ENCODE measurements at places on chromosomes 16 and 17.

DNA sequence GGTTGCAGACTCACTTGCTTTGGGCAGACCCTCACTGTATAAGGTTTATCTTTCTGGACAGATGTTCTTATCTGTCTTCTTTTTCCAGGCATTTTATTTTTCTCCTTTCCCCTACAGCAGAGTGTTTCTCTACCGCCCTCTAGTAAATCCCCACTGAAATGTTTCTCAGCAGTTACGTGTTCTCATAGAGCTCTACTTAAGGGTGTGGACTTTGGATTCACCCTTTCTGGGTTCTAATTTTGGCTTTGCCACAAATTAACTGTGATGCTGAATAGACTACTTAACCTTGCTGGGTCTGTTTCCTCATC, 2.0 kb downstream of the ADAT1 start:
- peak; percentile 13 for DNase-seq

- DNase-seq: no peak
Observed at GRCh38 chr17:79983456-79983855, 52.2 kb downstream of the TBC1D16 start.

DNA sequence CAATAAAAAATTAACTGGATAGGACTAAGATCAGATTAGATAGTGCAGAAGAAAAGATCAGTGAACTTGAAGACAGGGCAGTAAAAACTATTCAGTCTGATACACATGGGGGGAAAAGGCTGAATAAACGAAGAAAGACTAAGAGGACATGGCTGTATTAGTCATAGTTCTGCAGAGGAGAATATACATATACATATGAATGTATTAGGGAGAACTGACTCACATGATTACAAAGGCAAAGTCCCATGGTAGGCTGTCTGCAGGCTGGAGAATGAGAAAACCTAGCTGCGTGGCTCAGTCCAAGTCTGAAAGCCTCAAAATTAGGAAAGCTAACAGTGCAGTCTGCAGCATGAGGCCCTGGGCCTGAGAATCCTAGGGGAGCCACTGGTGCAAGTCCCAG, 98.2 kb upstream of the GNAO1 start:
- no peak for DNase-seq

- DNase-seq: no peak
Observed at GRCh38 chr16:79269211-79269863, 331.2 kb downstream of the MAF start.

DNA sequence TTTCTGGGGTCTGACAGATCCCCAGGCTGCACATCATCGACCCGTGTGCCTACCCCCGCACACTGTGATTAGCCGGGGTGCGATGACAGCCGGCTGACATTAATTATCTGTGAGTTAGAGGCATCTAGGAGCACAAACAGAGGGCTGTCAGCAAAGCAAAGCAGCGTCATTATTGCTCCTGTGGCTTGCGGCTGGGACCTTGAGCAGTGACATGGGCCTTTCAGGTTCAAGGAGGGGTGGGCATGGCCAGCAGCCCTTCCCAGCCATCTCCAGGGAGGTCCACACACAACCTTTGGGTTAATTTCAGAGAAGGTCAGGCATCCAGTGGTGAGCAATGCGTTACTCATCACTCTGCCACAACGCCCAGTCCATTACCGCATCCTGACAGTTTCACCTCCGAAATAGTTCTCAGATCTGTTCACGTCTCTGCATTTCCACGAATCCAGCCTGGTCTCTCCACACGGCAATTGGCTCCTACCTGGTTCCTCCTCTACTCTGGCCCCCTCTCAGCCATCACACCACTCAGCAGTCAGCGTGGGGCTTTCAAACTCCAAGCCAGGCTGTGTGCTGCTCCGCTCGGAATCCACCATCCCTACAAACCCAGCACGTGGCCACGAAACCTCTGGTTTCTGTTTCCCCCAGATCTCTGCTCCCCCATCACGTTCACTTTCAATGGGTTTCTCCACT, 249.7 kb upstream of the C16orf82 start:
- DNase-seq: no peak

DNA sequence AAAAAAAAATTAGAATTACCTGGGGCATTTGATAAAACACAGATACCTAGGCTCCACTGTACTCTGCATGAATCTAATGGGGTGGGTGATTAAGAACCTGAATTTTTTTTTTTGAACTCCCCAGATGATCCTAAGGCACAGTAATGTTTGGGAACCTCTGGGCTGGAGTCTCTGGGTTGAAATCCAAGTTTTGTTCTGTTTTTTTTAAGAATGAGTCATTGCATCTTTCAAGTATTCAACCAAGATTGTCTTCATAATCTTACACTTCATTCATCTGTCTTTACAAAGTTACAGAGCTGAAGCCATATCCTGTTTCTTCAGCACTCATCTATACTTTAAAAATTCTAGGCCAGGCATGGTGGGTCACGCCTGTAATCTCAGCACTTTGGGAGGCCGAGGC, 52.6 kb downstream of the PIGL start:
- DNase-seq: no peak

DNA sequence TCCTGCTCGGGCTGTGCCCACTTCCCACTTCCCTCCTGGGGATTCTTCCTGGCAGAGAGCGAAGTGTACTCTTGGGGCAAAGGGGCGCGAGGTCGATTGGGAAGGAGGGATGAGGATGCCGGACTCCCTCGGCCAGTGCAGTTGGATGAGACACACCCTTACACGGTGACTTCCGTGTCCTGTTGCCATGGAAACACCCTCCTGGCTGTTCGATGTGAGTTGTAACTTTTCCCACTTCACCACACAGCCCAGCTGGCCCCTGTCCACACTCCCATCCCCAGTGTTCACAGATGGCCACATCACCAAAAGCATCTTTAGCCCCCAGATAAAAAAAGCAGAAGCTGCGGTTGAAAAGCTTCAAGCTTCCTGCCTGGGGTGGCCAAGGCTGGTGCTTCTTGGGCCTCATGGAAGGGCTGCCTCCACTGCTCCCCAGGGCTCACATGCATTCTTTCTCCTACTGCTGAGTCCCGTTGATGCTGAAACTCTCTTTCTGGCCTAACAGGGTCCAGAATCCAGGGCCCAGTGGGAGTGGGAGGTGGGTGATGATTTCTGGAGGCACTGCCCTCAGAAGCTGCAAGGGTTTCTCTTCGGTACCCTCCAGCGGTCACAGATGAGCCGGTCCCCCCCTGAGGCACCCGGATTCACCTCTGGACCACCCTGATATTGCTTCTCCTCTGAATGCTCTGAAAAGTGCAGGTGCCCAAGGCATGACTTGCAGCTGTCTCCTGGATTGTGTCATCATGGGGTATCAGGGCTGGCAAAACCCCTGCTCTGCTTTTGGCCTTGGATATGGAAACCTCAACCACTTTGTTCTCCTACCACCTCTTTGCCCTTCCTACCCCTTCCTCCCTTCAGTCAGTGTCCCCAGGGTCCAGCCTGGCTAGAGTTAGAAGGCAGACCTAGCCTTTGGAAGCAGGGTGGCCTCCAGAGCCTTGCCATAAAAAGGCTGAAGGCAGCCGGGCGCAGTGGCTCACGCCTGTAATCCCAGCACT, 2.2 kb upstream of the TRAF4 start:
- DNase-seq: peak; percentile 12

DNA sequence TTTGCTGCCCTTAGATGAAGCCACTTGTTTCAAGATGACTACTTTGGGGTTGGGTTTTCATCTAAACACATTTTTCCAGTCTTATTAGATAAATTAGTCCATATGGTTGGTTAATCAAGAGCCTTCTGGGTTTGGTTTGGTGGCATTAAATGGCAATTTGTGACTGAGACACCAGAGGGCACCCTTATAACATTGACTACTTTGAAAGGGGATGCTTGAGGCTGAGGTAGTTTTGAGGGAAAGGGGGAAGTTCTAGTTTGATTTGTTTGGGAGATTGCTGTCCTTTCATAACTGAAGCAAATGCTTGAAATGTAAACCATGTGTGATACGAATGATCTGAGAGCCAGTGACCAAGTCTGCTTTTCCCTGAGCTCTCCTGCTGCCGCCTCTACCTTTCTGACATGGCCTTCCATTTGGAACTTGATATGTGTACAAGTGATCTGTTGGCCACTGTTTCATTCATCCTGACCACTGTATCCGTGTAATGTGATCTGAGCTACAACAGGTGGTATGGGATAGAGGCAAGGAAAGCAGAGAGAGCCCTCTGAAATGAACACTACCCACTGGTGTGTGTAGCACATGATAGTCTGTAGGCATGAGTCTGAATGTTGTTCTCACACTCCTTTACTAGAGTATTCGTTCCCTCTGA, 5.8 kb upstream of the RARA start:
- DNase-seq: peak; percentile 70

GRCh38 chr17:77696721-77697460, 261.6 kb upstream of the TNRC6C start:
- DNase-seq: peak; percentile 3

DNA sequence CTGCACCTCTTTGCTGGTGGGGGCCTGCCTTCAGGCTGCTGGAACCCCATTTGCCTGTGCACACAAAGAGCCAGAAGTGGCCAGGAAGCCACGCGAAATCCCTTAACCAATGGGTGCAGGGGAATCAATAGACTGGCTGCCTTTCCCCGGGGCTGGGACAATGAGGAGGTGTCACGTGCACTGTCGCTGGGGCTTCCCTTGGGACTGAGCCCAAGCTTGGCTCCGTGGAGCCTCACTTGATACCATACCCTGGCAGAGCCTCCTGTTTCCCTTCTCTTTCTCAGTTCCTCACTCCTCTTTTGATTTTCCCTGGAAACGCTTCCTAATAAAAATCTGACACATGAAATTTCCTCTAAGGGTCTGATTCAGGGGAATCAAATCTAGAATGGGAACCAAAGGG, 38.8 kb upstream of the C16orf82 start:
- no peak for DNase-seq

DNA sequence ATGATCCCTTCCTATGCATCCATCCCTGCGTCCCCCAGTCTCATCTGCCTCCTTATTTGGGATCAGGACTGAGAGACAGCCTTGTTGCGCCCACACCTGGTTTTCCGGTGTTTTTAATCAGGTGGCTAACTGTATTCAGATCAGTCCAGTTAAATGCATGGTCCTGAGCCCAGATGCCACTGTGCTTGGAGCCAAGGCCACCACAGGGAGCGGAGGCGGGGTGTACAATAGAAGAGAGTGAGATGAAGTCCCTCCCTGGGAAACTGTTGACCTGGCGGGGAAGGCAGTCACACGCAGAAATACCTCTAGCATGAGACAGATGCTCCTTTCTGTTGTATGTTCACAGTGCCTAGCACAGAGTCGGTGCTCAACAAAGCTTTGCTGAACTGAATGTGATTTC, 6.3 kb downstream of the RCVRN start:
- DNase-seq: no peak

GRCh38 chr17:28951428-28951990, at the start of gene PHF12:
Gene PHF12, minus strand, starts transcription at chr17:28951518. Its CDS starts 558 bp downstream, at chr17:28950960.
- DNase-seq: peak; percentile 99

Measured in midbrain (tissue), 1 donor.